ENCODE measurements at places on chromosomes 4 and X.

GRCh38 chr4:134906404-134907023, 704.9 kb upstream of the PABPC4L start:
- DNase-seq, result no peak

GRCh38 chr4:123599920-123600810, 203.6 kb downstream of the SPRY1 start:
- peak; percentile 60 for DNase-seq

DNA sequence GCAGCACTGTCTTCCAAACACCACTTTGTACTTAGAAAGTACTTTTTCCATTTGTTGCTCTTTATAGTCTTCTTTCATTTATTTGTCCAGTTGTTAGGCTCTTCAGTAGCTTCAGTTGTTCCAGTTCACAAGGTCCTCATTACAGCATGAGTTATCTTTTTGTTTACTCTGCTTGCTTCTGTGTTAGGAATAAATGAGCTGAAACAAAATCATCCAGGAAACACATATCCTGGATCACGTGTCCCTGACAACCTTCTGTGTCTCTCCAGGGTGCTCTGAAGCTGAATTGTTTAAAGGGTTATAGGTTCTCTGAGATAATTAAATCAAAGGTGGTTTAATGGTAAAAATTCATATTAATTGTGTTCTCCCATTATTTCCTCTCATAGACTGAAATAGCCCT, 19.9 kb upstream of the KLHL8 start:
- DNase-seq, result no peak

DNA sequence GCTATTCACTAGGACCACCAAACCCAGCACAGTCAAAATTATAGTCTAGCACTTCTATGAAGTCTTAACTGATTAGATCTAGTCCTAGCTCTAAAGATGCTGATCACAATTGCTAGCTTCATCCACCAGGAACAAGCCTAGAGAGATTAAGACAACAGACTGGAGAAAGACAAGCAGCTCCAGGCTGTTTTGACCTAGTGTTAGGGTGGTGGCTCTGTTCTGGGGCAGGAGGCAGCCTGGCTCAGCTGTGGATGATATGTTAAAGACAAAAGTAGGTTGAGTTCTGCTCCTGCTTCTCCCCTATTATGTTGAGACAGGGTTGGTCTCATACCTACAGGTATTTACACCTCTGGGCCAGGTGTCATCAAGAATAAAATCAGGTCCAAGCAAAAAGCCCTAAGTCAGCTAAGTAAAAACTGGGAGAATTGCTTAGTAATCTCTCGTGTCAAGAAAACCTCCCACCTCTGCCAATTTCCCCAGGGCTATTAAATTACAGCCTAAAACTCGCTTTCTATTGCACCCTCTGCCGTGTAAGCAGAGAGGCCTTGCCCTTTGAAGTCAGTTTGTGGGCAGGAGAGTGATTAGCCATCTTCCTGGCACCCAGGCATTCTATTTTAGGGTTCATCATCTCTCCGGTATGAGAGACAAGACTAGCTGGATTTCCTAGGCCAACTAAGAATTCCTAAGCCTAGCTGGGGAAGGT, 39.9 kb downstream of the RAB40AL start:
- DNase-seq, result no peak

DNA sequence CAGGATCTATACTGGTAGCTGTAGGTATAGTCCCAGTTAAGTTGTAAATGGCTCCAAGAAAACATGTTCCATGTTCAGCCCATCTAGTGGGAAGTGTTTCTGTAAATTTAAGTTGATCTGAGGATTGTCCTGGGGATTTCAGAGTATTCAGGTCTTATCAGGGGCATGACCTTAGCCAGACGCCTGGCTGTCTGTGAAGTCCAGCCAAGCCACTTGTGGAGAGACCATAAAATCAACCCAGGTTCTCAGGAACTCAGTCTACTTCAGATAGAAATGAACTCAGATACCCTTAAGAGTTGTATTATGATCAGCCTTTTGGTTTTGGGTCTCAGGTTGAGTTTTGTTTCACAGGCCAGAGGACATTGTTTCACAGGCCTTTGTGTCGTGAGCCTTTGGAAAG, 95.9 kb downstream of the EGF start:
- no peak for DNase-seq

DNA sequence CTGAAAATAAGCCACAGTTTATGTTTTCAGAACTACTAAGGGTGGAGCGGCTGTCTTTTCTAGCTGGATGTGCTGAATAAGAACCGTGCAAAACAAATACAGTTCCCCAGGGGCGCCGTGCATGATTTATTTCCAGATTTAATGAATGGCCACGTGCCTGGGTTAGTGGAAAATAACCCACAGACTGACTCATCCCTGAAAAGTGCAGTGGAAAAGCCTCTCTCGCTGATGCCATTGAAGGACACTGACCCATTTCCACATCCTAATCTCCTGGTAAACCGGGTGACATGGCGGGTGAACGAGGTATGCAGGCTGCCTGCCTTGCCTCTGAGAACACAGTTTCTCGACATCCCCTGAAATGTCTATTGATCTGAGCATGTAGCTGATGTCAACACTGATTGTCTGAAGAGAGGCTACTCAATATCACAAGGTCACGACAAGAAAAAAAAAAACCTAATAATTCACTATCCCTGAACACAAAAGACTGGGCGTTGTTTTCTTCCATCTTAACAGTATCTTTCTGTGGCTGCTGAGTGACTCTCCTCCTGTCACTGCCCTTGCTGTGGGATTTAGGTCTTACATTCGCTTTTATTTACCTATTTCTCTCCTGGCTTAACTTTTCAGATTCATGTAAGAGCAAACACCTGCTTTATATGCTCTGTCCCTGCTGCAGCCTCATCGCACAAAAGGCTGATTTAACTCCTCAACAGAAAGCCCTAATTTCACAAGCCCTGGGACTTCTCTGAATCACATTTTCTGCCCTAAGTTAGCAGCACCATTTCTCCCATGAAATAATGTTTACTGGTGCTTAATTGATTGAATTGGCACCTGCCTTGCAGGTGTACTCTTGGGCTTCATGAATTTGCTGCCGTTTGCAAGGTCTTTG, 76.9 kb upstream of the SCOC start:
- no peak for DNase-seq

GRCh38 chr4:147103403-147103946, 157.8 kb upstream of the TTC29 start:
- DNase-seq, result no peak

GRCh38 chr4:6029254-6029653, 11.0 kb upstream of the C4orf50 start:
- no peak for DNase-seq

- no peak for DNase-seq
Observed at GRCh38 chrX:136839196-136839595, 41.3 kb downstream of the RBMX start.

DNA sequence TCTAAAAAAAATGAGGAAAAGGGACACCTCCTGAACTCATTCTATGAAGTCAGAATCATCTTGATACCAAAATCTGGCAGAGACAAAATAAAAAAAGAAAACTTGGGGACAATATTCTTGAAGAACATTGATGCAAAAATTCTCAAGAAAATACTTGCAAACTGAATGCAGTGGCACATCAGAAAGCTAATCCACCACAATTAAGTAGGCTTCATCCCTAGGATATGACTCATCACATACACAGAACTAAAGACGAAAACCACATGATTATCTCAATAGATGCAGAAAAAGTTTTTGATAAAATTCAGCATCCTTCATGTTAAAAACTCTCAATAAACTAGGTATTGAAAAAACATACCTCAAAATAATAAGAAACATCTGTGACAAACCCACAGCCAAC, 98.3 kb downstream of the FAM47B start:
- DNase-seq, result no peak

GRCh38 chr4:118034053-118034785, at the start of gene NDST3:
Gene NDST3 (plus strand): TSS chr4:118034486. CDS start chr4:118053911, 19,425 bp downstream.
- no peak for DNase-seq

DNA sequence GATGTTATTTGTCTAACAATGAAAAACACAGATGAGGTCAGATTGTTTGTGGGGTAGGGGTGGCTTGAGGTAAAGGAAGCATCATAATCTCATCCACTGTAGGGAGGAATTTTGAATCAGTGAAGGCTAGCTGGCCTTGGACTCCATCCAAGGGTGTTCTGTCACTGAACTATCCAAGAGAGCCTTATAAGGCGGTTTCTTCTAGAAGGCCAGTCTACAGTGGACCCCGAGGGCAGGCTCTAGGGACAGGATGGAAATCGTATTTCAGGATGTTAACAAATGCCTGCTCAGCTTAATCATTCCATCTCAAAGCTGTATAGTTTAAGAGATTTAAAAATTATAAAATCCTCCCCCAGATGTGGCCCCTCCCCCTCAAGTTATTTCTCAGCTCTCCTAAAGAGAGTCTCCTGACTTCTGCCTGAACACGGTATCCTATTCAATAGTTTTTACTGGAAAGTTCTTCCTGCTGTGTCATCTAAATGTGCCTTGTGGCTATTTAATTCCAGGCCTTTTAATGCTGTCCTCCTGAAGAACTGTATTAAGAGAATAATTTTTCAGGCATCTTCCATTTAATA, 8.0 kb downstream of the IGFBP7 start:
- DNase-seq, result no peak

GRCh38 chrX:149825424-149825823, 43.7 kb downstream of the MAGEA9 start:
- DNase-seq, result peak; percentile 60

GRCh38 chr4:81769244-81769643, 297.5 kb upstream of the RASGEF1B start:
- DNase-seq, result no peak

DNA sequence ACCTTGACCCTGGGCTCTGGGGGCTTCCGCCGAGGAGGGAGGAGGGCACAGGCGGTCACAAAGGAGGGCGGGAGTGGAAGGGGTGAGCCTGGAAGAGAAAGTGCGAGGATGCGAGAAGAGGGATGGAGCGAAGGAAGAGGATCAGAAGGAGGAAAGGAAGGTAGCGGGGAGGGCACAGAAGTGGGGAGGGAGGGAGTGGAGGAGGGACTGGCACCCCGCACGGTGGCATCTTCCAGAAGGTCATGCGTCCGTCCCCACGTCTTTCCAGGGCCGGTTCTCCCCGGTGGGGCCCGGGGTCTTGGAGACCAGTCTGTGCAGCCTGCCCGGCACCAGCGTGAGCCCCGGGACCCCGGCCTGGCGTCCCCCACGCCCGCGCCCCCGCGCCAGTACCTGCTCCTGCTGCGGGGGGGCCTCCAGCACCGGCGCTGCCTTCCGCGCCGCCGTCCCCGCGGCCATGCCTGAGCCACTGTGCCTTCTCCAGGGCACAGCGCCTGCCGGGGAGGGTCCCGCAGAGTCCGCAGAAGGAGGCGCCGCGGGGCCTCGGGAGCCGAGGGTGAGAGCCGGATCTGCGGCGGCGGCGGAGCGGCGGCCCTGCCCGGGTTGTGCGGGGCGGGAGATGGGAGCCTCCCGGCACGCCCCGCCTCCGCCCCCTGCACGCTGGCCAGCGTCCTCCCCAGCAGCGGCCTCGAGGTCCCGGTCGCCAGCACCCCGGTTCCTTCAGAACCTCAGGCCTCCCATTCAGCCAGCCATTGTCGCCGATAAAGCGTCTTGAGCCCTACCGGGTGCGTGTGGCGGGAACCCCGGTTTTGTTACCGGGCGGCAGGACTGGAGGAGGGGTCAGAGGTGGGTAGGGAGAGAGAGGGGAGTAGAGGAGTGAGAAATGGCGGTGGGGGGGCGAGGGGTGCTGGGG, at the start of gene RNF175:
Gene RNF175 (minus strand): TSS at position 618 of the 910 bp plus-strand sequence. CDS start 162 bp downstream, at position 456.
- peak; percentile 46 for DNase-seq

DNA sequence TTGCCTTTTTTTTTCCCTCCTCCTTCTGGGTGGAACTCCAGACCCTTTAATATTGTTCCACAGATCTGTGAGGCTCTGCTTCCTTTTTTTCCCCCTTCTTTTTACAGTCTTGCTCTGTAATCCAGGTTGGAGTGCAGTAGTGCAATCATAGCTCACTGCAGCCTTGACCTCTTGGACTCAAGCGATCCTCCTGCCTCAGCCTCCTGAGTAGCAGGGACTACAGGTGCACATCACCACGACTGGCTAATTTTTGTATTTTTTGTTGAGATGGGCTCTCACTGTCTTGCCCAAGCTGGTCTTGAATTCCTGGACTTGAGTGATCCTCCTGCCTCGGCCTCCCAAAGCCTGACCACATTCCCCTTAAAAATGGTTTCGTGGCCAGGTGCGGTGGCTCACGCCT, 26.8 kb downstream of the NSD2 start:
- DNase-seq, result no peak

- DNase-seq, result no peak
Observed at GRCh38 chr4:133102043-133102442, 47.1 kb upstream of the PCDH10 start.

DNA sequence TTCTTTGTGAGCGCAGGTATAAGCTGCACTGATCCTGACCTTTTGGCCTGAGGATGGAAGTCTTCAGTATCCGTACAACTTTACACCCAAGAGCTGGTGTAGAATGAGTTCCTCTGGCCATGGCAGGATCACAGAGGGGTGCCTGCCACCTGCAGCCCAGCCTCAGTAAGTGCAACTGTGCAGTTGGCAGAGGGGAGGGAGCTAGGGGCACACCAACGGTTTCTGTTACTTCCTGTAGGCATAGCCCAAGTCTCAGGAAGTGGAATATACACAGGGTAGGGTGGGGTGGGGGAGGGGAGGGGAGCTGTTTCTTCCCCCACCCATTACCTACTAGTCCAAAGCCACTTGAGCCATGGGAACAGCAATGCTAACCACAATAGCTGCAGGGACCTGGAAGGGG, 85.4 kb upstream of the GBA3 start:
- peak; percentile 53 for DNase-seq

Data from activated naive CD8-positive, alpha-beta T cell treated with anti-CD3 and anti-CD28 coated beads, Interleukin-2, amount 10 ng/mL, durations not matched to agents 7 days and 5 days (primary cell).